ENCODE measurements at places on chromosomes 7 and 10.
A peak's percentile ranks its signal among the peaks of the same experiment; 100 is the strongest.

DNA sequence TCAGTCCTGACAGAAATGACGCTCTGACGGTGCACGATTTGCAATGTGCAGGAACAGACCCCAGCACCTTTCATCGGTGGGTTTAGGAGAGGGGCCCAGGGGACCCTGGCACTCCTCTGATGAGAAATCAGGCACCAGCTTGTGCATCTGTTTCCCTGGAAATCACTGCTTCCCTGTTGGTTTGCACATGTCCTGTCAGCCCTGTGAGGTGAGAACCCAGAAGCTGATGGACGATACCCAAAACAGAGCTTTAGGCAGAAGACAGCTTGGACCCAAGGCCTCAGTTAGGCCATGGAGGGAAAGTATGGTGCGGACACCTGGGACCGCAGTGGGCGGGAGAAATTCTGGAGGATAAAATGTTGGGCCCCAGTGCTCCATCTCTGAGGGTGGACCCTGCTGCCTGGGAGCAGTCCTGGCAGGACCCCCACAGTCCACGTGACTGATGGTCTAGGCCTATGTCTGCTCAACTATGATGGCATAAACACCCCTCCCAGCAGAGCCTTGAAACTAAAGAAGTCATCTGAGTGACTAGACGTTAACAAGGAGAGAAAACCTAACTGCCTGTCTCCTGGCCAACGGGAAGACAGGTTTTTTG is 242.8 kb downstream of the PTPRN2 start:
- no peak for DNase-seq

GRCh38 chr7:29196971-29197595 is 2.5 kb downstream of the CHN2 start:
- no peak for DNase-seq

GRCh38 chr7:97006816-97007582 is 1.6 kb downstream of the DLX6 start:
- DNase-seq, result no peak

- DNase-seq, result no peak
Measured at GRCh38 chr7:16400893-16401275, 20.5 kb downstream of the CRPPA start.

DNA sequence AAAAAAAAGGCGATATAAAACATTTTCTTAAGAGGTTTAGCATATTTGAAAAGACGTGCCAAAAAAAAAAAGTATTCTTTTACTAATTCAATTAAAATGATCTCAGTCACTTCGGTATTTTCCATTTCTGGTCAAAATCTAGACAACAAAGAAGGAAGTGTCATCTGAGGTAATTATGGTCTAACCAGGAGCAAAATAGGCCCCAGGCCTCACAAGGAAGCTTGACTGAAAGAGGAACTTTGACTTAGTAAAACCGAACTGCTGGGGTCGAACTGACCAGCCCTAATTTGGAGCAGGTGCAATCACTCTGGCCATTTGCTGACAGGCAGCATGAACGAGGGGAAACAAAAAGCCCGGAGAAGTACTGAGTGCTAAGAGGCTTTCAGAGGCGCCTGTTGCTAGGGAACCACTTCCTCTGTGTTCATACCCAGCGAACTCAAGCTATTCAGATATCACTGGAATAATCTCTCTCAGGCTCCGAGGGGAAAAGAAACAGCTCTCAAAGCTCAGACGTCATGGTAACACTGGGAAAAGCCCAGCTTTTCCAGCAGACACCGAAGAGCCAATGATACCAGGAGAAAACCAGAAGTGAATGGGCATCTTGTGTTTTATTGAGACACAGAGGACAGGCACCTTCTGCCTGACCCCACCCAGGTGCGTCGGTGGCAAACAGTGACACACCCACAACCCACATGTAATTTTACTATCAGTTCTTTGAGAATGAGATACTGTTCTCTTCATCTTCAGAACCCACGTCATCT is 126.5 kb downstream of the FAM107B start:
- DNase-seq, result peak; percentile 37

DNA sequence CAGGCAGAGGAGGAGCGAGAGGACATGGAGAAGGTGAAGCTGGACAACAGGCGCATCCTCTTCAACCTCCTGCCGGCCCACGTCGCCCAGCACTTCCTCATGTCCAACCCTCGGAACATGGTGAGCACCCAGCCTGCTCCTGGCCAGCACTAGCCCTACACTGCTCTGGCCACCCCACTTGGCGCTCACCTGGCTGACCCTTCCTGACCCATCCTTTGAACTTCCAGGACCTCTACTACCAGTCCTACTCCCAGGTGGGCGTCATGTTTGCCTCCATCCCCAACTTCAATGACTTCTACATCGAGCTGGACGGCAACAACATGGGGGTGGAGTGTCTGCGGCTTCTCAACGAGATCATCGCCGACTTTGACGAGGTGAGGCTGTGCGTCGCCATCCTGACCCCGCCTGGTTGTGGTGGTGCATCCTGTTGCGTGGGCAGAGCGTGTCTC is 129.2 kb downstream of the ADCY1 start:
- no peak for DNase-seq
